ENCODE measurements at places on chromosomes 11 and 22.

GRCh38 chr11:61095021-61095420, 7.3 kb upstream of the CD5 start:
- peaks cover 2% of the 10 kb centered on the region for H3K36me3 ChIP-seq
- peak overlapping the region; percentile 52 for H3K27ac ChIP-seq
- H3K4me3 ChIP-seq: peak overlapping the region; percentile 10
- no peak for DNase-seq
- H3K4me1 ChIP-seq: peaks cover 48% of the 10 kb centered on the region
- no peaks in the 10 kb centered on the region for H3K27me3 ChIP-seq

- H3K4me3 ChIP-seq: no peak overlapping the region
- peaks cover 3% of the 10 kb centered on the region for H3K4me1 ChIP-seq
- H3K36me3 ChIP-seq: peaks cover 1% of the 10 kb centered on the region
- DNase-seq: no peak
- no peak overlapping the region for H3K27ac ChIP-seq
Observed at GRCh38 chr11:102114032-102114431, 3.8 kb downstream of the YAP1 start.

DNA sequence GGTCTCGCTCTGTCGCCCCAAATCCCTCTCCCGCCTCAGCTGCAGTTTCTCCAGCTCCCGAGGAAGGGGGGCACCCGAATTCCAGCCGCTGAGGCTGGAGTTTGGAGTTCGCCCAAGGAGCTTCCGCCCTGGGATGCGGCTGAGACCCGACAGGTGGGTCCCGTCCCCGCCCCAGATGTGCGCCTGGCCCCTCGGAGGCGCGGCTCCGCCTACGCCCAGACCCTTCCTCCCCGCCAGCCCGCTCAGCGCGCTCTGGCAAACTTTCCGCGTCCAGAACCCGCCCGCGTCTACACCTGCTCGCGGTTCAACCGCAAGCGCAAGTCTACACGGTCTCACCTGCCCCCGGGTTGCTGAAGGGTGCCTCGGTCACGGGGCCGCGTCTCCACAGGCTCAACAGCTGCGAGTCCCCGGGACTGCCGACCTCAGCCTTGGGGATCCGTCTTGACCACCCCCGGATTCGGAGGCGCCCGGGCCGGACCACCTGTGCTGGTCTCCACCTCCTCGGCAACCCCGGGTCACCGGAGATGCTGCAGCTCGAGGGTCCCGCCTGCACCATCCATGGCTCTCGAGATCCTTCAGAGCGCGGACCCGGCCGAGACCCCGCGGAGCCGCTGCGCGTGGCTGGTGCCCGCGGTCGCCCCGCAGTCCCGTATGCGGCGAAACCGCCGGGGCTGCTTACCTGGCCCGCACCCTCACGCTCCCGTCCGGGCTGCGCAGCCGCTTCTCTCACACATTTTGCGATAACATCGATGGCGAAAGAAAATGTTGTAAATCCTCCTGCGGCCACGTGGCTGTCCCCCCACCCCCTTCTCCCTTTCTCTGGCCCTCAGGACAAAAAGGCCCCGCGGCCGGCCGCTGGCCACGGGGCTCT, 63.6 kb downstream of the NFAM1 start:
- H3K27me3 ChIP-seq: peaks cover 17% of the 10 kb centered on the region
- peak overlapping the region; percentile 95 for H3K4me3 ChIP-seq
- H3K27ac ChIP-seq: no peak overlapping the region
- DNase-seq: peak; percentile 67

DNA sequence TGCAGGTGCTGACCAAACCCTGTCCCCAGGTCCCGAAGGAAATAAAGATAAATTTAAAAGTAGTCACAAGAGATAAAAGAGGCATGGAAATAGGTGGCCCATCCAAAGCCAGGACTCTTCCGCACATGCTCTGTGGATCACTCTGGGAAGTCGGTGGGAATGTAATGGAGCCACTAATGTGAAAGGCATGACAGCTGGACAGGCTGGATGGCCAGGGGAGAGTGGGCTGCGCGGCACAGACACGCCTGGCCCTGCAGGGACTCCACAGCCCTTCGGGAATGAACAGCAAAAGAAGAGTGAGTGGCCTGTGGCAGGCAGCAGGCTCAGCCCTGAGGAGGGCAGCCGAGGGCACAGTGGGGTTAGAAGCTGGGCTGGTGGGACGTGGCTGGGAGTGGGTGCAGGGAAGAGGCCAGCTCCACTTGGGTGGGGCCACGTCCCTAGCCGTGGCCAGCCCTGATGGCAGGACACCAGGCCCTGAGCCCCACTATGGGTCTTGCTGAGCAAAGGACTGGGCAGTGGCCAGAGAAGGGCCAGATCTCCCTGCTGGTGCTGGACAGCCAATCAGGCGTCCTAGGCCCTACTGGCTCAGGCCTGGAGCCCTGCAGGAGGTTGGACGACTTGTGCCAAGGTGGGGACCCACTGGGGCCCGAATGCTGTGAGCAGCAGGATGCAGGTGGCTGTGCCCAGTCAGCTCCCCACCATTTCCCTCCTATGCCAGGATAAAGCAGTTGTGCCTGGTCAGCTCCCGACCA, 31.3 kb upstream of the GNB1L start:
- H3K4me3 ChIP-seq: peak overlapping the region; percentile 56
- no peaks in the 10 kb centered on the region for H3K36me3 ChIP-seq
- H3K4me1 ChIP-seq: peaks cover 13% of the 10 kb centered on the region
- no peak for DNase-seq

- H3K27me3 ChIP-seq: no peaks in the 10 kb centered on the region
- peak overlapping the region; percentile 50 for H3K27ac ChIP-seq
- peaks cover 37% of the 10 kb centered on the region for H3K36me3 ChIP-seq
- H3K4me1 ChIP-seq: peaks cover 31% of the 10 kb centered on the region
Observed at GRCh38 chr22:22090650-22091399, 108.2 kb upstream of the TOP3B start.

- DNase-seq: no peak
- peak overlapping the region; percentile 32 for H3K4me3 ChIP-seq
Observed at GRCh38 chr11:134583397-134583990, 171.5 kb upstream of the B3GAT1 start.

- H3K36me3 ChIP-seq: no peaks in the 10 kb centered on the region
- peaks cover 3% of the 10 kb centered on the region for H3K27me3 ChIP-seq
- no peak overlapping the region for H3K4me3 ChIP-seq
- H3K27ac ChIP-seq: no peak overlapping the region
- DNase-seq: no peak
Observed at GRCh38 chr11:8329336-8329735, 65.7 kb upstream of the LMO1 start.

DNA sequence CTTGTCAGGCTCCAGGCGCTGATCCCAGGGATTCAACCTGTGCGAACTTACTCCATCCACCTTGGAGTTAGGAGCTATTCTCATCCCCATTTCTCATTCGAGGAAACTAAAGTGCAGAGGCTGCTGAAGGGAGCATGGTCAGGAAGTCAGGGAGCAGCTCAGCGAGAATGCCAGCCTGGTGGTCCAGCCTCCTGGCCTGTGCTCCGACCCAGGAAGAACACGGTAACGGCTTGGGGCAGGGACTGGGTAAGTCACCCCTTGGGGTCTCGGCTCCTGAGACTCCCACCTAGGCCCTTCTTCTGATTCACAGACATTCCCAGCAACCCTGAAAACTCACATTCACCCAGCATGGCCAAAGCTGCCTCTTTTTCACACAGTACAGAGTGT, 132.8 kb downstream of the CRYBB2 start:
- H3K36me3 ChIP-seq: peaks cover 46% of the 10 kb centered on the region
- no peak overlapping the region for H3K27ac ChIP-seq
- H3K4me1 ChIP-seq: no peaks in the 10 kb centered on the region
- DNase-seq: no peak
- no peaks in the 10 kb centered on the region for H3K27me3 ChIP-seq
- no peak overlapping the region for H3K4me3 ChIP-seq

- H3K27ac ChIP-seq: no peak overlapping the region
- no peaks in the 10 kb centered on the region for H3K36me3 ChIP-seq
- H3K4me1 ChIP-seq: no peaks in the 10 kb centered on the region
- no peak for DNase-seq
- H3K4me3 ChIP-seq: no peak overlapping the region
Observed at GRCh38 chr11:71281204-71281603, 28.8 kb upstream of the SHANK2 start.

DNA sequence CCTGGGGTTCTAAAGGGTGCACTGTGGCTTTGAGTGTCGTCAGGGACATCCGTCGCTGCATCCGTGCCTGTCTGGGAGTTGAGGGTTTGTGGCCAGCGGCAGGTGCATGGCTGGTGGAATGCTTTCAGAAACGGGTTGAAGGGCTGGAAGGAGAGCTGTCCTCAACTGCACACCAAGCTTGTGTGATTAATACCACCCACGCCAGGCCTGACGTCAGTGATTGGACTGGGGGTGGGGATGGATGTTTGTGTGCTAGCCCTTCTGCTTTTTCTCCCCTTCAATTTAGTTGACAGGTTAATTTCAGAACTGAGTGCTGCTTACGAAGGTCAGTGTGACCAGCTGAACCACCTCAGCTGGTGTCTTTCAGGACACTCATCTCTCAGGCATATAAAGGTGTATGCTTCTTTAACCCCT, 3.2 kb upstream of the GAB2 start:
- H3K27me3 ChIP-seq: no peaks in the 10 kb centered on the region
- peak overlapping the region; percentile 67 for H3K4me3 ChIP-seq
- H3K4me1 ChIP-seq: peaks cover 45% of the 10 kb centered on the region

- H3K4me3 ChIP-seq: no peak overlapping the region
- DNase-seq: no peak
- no peaks in the 10 kb centered on the region for H3K4me1 ChIP-seq
- no peaks in the 10 kb centered on the region for H3K36me3 ChIP-seq
Observed at GRCh38 chr11:99693941-99694492, 673.3 kb downstream of the CNTN5 start.

DNA sequence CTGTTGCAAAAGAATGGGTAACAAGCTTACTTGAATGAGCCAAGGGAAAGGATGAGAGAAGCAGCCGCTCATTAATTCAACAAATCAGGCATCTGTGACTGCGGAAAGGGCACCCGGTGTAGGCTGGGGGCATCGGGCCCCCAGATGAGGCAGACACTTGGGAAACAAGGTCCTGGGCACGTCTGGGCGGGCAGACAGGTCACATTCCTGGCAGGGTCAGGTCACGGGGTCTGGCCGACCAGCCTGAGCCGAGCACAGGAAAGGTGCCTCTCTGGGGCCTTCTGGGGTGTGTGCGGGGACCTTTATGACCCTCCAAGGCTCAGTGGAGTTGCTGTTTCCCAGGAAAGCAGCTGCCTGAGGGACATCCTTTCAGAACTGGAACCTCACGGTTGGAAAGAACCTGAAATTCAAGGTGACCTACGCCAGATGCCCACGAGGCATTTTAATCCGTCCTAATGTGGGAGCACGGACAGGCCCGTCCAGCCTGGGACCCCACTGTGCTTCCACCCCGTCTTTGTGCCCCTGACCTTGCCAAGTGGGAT, 57.1 kb downstream of the ST14 start:
- DNase-seq: no peak
- H3K4me3 ChIP-seq: no peak overlapping the region
- peaks cover 5% of the 10 kb centered on the region for H3K4me1 ChIP-seq

DNA sequence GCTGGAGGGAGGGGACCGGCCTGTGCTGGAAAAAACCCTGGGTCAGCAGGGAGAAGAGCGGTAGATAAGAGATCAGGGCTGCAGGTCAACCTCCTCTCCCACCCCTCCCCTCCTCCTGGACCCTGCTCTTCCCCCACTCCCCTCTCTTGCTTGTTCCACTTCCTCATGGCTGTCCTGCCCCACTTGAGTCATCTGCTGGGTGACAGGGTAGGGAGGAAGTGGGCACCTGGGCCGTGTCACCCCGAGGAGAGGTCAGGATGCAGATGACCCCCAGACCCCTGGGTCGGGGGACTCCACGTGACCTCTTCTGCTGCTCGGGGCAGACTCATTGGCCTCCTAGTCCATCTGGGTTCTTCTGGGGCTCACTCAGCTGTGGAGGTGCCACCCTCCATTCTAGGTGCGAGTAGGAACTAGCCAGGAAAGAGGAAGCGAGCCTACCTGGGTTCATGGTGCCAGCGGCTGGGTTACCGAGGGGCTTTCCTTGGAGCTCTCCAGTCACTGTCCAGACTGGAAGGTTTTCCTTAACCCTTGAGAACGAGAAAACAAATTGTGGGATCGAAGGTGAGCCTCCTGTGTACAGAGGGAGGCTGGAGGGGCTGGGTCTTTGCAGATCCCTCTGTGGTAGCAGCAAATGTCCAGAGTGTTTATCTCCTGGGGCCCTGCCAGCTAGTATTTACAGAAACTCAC, 6.5 kb downstream of the APOL2 start:
- peaks cover 33% of the 10 kb centered on the region for H3K36me3 ChIP-seq
- no peak for DNase-seq
- peak overlapping the region; percentile 70 for H3K27ac ChIP-seq
- H3K4me3 ChIP-seq: no peak overlapping the region
- peaks cover 39% of the 10 kb centered on the region for H3K4me1 ChIP-seq

DNA sequence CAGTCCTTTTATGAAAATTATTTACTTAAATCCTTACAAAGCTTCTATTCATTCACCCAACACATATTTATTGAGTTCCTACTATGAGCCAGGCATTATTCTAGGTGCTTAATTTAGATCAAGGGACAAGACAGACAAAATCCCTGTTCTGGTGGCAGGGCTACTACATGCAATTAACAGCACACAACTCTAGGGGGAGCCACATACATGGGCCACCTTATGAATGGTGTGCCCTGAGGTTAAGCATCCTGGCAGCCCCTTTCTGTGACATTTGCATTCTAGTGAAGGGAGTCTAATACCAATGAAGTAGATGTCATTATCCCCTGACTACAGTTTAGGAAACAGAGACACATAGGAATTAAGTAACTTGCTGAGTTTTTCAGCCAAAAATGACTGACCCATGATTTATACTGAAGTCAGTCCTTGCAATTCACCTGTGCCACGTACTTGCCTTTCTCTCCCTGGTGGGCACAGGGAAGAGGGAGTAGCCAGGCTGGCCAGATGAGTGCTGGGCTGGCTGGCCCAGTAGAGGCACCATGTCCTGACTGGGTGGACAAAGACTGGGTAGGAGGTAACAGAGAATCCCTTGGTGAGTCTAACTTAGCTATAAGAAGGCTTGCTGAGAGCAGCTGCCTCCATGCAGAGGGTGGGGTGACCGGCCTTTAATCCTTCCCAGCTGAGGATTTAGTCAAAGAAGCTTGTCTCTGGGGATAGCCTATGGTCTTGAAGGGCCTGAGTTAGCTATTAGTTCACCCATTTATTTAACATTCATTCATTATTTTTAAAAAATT, 52.0 kb upstream of the ELF5 start:
- H3K4me1 ChIP-seq: no peaks in the 10 kb centered on the region
- H3K4me3 ChIP-seq: no peak overlapping the region
- H3K27ac ChIP-seq: no peak overlapping the region
- peaks cover 15% of the 10 kb centered on the region for H3K27me3 ChIP-seq

DNA sequence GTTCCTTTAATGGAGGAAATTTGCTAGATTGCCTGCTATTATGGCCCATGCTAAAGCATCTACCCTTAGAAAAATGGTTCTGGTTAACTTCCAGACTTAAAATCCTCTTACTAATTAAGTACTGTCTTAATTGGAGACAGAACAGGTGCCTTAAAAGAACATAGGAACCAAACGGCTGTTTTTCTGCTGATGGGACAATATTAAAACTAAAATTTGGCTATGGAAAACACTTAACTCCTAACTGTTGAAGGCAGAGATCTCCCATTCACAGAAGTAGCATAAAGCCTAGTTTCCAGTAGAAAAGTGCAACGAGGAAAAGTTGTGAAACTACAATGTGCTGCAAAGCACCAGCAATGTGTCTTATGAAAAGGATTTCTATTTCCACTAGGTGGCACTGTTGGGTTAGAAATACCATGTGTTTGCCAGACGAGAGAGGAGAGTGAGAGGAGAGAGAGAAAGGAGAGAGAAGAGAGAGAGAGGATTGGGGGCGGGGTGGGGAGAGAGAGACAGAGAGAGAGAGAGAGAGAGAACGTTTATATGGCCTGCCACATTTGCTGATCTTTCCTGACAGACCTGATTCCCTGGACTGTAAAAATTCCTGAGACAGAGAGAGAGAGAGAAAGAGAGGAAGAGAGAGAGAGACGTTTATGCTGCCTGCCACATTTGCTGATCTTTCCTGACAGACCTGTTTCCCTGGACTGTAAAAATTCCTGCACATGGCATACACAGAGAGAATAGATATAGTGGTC, 51.5 kb downstream of the FAM181B start:
- no peaks in the 10 kb centered on the region for H3K36me3 ChIP-seq
- no peak overlapping the region for H3K27ac ChIP-seq
- peaks cover 12% of the 10 kb centered on the region for H3K27me3 ChIP-seq
